ENCODE measurements at places on chromosomes 12 and 14.
A peak's percentile ranks its signal among the peaks of the same experiment; 100 is the strongest.

DNA sequence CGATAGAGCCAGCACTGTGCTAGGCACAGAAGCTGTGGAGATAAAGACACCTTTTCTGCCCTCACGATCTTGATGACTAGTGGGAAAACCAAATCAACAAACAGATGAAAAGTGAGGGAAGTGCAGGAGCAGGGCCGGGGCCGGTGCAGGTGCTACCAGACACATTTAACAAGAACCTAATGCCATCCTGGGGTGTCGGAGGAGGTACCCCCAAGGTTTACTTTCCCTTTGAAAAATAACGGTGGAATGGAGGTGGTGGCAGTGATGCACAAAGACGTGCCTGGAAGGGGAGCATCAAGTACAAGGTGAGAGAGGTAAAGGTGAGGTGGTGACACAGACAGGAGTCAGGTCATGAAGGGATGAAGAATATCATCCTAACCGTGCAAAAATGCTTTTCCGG, 22.1 kb downstream of the SLC6A13 start:
- DNase-seq: no peak

GRCh38 chr12:127438512-127439244, 828.3 kb upstream of the TMEM132C start:
- DNase-seq: no peak

DNA sequence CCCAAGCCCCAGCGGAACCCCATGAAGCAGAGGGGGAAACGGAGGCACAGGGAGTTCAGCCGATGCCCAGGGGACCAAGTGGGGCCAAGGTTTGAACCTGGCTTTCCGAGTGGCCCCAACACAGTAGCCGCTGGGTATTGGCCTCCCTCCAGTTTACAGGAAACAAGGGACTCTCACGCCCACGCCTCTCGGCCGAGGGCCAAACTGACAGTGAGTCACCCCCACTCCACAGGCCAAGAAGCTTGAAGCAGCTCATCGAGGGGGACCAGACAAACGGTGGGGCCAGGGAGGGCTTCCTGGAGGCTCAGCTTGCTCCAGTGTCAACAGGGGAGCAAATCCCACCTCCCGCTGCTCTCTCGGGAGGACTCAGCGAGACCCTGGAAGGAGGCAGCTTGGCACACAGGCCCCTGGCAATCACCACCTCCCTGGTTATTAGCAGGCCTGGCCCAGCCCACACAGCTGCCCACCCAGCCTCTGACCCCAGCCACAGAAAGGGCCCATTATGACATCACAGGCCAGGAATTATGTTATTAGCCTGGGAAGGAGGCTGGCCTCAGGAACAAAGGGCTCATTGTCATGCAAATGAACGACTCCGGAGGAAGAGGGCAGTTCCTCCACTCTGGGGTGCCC, 54.6 kb downstream of the NCOR2 start:
- peak; percentile 96 for DNase-seq

- DNase-seq: no peak
These were observed 17.9 kb upstream of the PTGR2 start for GRCh38 chr14:73833530-73834260.

DNA sequence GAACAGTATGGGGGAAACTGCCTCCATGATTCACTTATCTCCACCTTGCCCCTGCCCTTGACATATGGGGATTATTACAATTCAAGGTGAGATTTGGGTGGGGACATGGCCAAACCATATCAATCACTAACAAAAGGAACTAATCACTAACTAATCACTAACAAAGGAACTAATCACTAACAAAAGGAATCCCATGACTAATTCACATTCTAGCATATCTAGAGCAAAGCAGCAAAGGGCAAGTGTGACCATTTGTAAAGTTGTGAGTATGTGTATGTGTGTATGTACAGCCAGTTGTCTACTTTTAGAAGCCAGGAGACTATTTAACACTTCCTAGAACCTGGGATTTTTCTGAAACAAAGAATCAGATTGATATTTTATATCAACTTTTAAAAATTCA, 30.9 kb upstream of the PCED1B start:
- DNase-seq: no peak

DNA sequence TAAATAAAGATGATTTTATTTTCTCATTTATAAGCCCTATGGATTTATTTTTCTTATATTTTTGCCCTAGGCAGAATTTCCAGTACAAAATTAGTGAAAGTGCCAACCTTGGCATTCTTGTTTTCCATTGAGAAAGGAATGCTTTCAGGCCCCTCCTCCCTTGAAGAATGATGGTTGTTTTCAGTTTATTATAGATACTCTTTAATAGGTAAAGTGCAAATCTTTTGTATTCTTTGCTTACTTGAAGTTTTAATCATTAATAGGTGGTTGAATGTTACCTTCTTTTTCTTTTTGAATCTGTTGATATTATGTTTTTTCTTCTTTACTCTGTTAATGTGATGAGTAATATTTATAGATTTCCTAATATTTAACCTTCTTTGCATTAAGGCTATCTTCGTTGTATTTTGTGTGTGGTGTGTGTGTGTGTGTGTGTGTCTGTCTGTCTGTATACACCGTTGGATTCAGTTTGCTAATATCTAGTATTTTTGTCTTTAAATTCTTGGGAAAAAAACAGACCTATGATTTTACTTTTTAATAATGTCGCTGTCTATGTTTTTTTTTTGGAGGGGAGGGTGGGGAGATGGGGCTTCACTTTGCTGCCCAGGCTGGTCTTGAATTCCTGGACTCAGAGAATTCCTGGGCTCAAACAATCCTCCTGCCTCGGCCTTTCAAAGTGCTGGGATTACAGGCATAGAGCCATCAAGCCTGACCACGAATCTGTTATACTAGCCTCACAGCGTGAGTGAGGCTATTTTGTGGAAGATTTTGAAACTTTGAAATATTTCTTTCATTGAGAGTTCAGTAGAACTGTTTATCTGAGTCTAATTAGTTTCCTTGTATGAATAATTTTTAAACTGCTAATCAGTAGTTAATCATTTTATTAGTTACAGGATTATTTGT, 13.5 kb downstream of the SRGAP1 start:
- no peak for DNase-seq

DNA sequence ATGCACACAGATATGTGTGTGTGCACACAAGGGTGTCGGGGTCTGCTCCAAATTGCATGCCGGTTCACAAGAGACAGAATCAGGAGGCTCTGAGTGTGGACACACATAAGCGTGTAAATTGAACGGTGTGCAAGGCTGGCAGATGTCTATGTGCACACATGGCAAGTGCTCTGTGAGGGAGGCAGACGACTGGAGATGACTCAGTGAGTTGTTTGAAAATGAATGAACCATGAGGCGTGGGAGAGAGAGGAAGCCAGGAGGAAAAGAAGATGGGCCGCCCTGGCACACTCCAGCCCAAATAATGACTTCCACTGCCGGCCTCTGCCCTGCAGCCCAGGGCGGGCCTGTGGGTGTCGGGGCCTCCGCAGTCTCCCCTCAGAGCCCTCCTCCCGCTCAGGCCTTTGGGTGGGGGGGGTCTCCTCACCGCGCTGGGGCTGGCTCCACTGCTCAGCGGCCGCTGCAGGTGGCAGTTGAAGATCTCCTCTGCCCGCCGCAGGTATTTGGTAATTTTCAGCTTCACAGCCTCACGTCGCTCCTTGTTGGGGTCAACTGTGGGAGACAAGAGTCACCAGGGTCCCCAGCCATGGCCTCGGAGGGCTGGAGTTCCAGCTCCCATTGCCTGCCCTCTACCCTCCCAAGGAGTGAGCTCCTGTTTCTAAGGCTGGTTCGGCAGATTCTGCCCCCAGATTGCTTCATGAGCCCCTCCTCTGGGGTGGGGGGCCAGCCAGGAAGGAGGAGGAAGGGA, 3.5 kb downstream of the RPS6KL1 start:
- DNase-seq: peak; percentile 32

DNA sequence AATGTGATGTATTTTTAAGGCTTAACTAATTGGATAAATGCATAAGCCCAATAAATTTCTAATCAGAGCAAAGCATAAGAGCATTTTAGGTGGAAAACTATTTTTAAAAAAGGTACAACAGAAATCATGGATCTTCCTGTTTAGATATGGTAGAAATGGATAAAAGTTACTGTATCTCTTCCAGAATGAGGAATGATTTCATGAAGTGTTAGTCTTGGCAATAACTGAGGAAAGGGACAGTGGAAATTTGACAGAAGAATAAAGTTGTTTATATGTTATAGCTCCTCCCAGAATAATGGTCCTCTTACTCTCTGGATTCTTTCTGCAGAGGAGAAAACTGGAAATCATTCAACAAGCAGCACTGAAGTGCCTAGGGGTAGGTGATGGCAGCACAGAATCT, 32.4 kb upstream of the BMAL2 start:
- DNase-seq: no peak
